NCI-H345 (cell line): ENCODE measurements at places on chromosomes 6 and 20.

DNA sequence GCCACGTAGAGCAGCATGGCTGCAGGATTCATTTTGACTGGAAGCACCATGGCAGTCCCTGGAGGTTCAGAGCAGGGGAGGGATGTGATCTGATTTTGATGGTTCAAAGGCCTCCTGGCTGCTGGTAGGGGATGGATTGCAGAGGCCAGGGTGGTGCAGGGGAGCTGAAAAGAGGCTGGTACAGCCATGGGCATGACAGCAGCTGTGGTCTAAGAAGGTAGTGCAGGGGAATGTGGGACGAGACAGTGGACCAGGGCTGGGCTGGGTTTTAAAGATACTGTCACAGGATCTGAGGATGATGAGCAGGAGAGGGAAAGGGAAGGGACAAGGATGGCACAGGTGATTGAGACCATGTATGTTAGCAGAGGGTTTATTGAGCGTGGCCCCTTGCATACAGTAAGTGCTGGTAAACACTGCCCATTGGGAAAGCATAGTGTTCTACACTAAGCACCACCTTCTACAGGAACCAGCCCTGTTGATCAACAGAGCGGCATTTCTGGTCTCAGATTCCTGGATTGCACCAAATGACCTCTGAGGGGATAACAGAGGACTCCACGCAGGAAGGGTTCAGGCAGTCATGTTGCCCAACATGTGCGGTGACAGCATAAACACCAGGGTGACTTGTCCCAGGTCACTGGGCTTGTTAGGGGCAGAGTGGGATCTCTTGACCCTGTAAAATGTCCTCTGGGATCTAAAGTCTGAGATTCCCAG, 14.5 kb upstream of the SIRPA start:
- DNase-seq = no peak

DNA sequence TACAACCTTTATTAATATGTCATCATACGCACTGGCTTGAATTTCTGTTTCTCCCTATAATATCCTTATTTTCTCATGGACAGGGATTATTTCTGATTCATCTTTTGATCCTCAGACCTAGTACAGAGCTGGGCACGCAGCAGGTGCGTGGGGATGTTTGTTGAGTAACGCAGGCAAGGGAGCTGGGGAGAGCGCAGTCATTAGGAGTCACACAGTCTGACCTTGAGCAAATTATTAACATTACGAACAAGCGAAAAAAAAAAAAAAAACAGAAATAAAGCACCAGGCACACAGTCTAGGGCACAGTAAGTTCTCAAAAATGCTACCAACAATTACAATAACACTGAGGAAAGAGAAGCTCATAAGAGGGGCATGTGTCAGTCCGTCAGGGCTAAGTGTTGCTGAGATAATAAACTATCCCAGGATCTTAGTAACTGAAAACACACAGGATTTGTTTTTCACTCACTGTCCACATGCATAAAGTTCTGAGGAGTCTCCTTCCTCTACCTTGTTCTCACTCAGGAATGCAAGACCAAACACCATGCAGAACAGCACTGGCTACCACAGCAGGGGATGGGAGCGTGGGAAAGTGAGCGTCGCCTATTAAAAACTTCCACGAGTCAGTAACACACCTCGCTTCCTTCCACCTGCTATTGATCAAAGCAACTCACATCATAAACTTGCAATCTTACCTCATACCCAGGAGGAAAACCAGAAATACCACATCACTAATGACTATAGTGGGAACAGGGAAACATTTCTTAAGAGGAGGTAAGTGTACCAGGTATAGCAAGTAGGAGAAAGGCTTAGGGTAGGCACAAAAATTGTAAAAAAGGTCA, 56.9 kb downstream of the PDE10A start:
- no peak for DNase-seq

GRCh38 chr6:106882601-106883518, 91.7 kb downstream of the CD24 start:
- DNase-seq = peak; percentile 21

DNA sequence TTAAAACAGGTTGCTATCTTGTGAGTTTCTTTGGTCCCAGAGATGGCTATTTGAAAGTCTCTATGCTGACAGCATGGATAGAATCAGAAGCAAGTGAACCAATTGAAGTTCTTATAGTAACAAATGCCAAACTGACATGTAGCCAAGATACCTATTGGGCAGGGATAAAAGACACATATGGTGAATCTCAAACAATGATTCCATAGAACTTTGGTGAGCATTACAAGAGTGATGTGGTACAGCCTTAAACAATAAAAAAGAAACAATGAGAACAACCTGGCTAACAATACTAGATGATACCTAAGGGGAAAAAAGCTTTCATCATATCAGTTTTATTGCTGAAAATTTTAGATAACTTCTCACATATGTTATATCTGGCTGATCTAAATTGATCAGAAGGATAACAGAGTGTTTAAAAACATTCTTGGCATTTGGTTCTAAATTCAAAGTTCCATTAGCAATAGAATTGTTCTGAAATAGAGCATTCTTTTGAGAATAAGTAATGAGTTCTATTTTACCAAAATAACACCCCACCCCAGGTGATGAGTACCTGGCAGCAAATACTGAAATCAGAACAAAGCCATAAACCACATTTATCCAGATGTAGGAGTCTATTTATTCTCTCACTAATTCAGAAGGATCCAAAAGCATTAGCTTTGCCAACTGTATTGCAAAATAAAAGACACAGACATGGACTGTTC, 5.8 kb upstream of the HMGCLL1 start:
- no peak for DNase-seq

GRCh38 chr6:13065581-13065980, 262.8 kb downstream of the TBC1D7 start:
- no peak for DNase-seq

DNA sequence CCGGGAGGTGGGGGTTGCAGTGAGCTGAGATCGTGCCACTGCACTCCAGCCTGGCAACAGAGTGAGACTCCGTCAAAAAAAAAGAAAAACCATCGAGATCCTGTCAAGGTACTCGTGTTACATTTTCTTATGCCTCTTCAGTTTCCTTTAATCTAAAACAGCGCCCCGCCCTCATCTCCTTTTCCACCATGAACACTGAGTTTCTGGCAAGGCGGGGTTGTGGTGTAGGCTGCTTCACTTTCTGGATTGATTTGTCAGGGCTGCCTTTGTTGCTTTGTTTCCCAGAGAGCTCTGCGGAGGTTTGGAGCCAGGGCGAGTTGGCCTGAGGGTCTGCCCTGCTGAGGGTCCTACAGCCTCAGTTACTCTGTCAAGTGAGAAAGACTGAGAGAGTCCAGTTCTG, 8.9 kb downstream of the ITPR3 start:
- no peak for DNase-seq

DNA sequence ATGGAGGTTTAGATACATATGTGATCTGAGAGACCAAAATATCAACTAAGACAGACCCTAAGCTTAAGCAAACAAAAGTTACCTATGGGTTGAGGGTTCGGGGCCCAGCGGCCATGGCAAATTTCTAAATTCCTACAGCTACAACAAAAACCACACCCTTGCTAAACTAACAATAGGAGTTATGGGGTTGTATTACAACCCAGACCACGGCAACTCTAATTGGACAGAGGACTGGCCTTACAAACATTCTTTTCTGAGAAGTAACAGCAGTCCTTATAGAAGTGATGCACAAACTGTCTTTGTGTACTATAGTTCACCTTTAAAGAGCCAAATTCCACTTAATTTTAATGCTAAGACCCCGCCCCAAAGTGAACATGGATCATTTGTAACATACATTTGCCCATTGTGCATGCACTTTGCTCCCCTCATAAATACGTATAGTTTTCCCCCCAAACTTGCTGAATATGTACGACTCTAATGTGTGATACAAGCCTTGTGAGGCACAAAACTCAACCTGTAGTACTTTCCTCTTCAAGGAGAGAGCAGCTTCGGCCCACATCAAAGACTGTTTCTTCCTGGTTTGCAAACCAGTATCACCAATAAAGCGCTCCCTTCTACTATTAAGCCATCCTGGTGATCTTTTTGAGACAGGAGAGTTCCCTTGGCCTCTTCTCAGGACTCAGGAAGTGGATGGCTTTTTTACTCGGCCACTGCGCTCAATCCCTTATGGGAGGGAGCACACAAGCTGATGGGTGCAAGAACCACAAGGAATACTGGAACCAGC, 25.6 kb upstream of the MBOAT1 start:
- no peak for DNase-seq

DNA sequence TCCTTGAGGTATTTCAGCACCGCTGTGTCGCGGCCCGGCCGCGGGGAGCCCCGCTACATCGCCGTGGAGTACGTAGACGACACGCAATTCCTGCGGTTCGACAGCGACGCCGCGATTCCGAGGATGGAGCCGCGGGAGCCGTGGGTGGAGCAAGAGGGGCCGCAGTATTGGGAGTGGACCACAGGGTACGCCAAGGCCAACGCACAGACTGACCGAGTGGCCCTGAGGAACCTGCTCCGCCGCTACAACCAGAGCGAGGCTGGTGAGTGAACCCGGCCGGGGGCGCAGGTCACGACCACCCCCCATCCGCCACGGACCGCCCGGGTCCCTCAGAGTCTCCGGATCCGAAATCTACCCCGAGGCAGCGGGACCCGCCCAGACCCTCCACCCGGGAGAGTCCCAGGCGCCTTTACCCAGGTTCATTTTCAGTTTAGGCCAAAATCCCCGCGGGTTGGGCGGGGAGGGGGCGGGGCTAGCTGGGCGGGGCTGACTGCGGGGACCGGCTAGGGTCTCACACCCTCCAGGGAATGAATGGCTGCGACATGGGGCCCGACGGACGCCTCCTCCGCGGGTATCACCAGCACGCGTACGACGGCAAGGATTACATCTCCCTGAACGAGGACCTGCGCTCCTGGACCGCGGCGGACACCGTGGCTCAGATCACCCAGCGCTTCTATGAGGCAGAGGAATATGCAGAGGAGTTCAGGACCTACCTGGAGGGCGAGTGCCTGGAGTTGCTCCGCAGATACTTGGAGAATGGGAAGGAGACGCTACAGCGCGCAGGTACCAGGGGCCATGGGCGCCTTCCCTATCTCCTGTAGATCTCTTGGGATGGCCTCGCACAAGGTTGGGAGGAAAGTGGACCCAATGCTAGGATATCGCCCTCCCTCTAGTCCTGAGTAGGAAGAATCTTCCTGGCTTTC, 693 bp downstream of the HLA-F start:
- no peak for DNase-seq

DNA sequence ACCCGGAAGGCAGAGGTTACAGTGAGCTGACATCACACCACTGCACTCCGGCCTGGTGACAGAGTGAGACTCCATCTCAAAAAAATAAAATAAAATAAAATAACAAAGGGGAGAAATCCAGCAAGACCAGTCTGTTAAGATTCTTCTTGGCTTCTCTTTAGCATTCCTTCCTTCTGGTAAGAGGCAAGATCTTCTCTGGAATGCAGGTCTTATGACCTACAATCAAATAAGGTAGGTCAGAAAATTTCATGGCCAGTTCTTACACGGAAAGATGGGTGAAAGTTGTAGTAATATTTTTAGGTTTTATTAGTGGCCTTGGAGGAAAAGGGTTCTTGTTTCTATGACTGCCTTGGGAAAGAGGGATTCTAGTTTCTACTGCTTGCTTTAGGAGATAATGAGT, 180.9 kb downstream of the FUT9 start:
- no peak for DNase-seq

DNA sequence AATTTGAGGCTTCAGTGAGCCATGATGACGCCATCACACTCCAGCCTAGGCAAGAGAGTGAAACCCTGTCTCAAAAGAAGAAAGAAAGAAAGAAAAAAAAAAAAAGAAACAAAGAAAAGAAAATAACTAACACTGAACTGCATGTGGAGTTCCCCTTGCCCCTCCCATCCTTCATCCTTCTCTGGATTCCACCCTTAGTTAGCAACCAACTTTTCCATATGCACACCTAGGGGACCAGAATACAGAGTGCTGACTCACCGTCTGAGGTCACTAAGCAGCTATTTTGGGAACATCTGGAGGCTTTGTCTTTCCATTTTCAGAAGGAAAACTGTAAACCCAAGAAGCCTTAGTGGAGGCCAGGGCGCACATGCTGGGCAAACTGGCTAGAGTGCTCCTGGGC, 257.4 kb downstream of the MAFB start:
- no peak for DNase-seq

DNA sequence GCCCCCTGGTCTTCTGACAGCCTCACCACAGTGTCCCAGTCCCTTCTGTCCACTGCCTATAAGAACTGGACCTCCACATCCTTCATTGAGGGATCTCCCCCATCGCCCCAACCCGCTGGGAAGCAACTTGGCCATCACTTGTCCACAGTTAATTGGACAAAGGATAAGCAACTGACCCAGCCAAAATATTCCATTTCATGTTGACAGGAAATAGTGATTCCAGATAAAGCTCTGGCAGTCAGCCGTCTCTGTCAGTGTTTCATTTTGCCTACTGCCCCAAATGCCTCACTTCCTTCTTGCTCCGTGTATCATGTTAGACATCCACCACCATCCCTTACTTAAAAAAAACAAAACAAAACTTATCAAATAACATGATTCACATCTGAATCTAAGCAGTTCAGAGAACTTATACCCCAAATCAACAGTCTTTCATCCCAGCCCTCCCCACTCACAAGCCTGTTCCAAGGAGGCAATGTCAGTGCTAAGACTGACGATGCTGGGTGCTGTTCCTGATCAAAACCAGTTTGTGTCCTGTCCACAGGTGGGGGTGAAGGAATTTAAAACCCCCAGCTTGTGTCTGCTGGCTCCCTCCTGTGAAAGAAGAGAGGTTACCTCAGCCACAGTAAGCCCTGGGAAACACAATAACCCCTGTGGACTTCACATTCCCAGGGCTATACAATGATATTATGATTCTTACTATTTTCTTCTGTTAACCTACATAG, 162.5 kb downstream of the WDR27 start:
- DNase-seq = no peak

DNA sequence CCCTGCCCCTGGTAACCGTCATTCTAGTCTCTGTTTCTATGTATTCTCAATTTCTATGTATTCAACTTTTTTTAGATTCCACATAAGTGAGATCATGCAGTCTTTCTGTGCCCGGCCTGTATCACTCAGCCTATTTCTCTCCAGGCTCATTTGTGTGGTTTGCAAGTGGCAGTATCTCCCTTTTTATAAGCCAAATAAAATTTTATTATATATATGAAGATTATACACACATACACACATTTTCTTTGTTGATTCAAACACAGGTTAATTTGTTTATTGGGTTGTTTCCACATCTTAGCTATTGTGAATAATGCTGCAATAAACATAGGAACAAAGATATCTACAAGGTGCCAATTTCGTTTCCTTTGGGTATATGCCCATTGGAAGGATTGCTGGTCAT, 571.7 kb downstream of the DHX35 start:
- DNase-seq = no peak
